ENCODE measurements at places on chromosomes 12 and 14. TPM values are rescaled to one million over a fixed set of nuclear protein-coding genes. Genes with fewer than 3 reads are reported as not detected.

KCNMB4 gene
- 0.66 TPM for polyA plus RNA-seq

GRCh38 chr14:85695300-85695699 is 165.4 kb downstream of the FLRT2 start:
- DNase-seq = no peak

DNA sequence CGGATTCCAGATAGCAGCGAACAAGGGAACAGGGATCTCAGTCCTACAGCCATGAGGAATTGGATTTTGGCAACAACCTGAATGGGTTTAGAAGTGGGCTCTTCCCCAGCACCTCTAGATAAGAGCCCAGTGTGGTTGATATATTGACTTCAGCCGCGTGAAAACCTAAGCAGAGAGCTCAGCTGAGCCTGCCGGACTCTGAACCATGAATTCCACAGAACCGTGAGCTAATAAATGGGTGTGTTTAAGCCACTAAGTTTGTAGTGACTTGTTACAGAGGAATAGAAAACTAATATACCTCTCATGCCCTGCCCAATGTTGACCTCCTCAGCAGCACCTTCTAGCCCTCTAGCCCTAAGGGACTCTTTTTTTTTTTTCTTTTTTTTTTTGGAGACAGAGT is 32.4 kb upstream of the TMED10 start:
- DNase-seq = no peak

INSM2 gene
- polyA plus RNA-seq = not detected

GRCh38 chr12:47032644-47033043 is 46.8 kb upstream of the PCED1B start:
- peak; percentile 78 for DNase-seq

DNA sequence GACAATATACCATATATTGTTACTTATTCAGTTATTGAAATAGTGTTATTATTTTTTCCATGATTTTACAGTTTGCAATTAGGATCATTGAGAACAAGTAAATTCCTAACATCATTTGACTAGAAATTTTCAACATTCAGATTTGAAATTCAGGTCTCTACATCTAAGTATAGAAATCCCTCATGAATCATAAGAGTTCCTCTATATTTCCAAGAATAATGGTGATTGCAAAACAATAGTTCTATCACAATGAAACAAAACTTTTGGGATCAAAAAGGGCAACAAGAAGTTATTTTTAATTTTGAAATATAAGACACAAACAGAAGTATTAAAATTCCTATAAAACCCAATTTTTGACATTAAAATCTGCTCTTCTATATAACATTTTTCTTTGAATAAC is 10.8 kb downstream of the CLEC1A start:
- no peak for DNase-seq

DNA sequence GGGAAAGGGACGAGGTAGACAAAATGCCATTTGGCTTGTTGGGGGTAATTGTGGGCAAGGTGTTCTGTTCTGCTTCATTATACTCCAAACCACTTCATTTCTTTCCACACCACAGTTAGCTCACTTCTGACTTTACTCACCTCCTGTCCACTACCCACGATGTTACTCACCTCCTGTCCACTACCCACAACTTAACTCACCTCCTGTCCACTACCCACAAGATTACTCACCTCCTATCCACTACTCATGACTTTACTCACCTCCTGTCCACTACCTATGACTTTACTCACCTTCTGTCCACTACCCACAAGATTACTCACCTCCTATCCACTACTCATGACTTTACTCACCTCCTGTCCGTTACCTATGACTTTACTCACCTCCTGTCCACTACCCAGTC is 10.1 kb upstream of the TWF1 start:
- DNase-seq = peak; percentile 25

DNA sequence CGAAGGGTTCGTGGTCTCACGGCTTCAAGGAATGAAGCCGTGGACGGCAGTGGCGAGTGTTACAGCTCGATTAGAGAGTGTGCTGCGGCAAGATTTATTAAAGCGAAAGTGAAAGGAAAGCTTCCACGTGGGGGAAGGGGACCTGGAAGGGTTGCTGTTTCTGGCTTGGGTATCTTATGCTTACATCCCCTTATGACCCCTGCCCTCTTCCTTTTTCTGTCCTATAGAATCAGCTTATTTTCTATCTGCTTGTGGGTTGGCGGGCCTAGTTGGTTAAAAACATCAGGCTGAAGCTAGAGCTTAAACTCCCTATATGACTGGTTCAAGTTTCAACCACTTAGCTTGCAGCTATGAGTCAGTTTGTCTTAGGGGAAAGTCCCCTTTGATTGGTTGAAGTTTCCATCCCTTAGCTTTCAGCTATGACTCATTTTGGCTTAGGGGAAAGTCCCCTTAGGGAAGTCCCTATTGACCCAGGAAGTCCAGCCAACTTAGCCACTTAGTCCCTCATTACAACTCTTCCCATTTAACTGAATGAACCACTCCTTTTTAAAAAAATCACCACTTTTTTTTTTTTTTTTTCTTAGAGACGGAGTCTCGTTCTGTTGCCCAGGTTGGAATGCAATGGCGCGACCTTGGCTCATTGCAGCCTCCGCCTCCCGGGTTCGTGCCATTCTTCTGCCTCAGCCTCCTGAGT is 1494.7 kb upstream of the TMEM132C start:
- no peak for DNase-seq

KRT71 gene
- polyA plus RNA-seq = not detected

All from fibroblast of lung (primary cell).